ENCODE measurements at places on chromosomes 12 and 14.

DNA sequence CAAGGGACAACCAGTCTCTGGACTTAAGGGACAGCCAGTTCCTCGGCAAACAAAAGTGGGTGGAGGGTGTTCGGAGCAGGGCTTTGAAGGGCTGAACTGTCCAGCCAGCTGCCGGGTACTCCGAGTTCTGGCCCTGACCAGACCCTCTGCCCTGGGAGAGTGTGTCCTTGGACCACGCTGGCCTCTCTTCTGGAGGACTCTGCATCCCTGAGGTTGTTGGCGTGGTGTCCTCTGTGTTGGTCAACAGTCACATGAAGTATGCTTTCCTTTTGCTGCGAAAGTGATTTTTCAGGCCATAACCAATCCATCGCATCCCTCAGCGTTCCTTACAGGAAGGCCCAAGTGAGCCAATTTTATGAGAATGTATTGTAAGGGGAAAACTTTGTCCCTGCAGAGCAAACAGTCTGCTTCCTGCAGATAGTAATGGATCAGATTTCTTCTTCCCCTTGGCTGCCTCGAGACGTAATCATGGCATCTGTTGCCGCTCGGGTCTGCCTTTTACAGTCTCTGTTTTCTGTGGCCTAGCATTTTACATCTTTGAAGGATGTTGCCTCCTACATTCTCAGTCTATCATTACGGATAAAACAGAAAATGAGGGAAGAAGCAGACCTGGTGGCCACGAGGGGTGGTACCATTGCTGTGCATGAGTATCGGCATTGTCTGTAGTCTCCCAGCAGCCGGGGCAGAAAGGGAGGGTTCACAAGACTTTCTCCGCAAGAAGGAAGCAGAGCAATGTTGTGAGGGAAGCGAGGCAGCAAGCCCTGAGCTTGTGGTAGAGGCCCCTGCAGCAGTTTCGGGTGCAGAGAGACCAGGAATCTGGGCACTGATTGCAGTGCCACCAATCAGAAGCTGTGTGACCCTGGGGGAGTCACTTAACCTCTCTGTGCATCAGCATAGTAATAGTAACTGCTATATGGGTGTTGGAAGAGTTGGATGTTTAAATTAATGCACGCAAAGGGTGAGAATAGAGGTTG, 47.4 kb downstream of the SMIM41 start:
- no peak for DNase-seq

DNA sequence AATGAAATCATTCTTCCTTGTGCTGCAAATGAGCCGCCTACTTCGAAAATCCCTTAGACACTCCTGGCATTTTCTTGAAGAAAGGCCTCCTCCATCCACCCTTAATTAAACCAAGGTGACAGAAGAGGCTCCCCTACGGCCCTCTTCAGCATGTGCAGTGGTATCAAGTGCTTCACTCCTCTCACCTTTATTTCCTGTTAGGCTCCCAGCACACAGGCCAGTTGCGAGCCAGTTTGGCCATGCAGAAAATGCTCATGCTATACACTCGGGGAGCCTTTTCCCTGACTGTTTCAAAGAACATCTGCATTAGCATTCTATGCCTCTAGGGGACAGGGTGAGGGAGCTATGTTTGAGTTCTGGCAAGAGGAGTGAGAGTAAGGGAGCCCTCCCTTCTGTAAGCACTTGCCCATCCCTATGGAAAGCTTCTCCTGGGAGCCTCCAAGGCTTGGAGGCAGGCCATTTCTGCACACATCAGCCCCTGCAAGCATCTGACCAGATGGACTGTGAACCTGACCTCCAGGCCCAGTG, 291.5 kb downstream of the RPS29 start:
- no peak for DNase-seq

- DNase-seq: no peak
Observed at GRCh38 chr14:74949859-74950573, 5.4 kb downstream of the PGF start.

DNA sequence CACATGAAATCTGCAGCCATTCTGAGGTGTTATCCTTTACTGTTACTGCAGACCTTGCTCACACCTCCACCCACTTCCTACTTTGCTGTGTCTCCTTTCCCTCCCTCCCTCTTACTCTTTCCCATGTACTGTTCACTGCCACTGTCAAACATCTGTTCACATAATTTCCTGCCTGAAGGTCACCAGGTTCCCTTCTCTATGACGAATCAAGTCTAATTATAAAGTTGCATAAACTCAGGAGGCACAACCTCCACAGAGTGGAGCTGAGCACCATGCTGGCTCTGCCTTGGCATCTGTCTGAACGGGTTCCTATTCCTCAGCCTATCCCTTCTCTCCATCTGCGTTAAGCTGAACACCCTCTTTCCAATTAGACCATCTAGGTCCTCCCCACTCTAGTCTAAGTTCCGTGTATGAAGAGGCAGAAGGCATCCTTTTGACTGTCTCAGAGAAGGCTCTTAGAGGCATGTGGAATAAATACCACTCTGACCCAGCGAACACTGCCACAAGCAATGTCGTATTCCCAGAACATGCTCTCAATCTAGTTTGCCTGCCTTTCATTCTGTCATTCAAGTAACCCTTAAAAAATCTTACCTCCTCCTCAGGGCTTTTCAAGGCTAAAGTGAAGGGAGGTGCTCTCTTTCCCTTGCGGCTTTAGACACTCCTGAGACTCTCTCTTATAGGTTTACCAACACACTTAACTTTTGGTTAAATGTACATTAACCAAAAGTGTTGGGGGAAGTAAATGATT, 48.7 kb downstream of the ACADS start:
- DNase-seq: no peak

DNA sequence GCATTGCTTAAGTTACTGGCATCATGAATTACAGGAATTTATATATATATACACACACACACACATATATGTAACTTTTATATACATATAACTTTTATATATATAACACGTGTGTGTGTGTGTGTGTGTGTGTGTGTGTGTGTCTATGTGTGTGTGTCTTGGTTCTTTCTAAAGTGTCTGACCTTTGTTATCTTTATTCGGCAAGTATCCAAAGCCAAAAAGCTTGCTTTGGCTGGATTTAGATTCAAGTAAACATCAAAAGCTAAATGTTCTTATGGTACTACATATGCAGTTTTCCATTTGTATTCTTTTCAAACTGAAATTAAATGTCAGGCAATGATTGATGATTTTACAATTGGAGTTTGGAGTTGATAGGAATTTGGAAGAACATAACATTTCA, 69.9 kb downstream of the SLC16A7 start:
- DNase-seq: no peak

GRCh38 chr14:51719955-51720354, 68.2 kb downstream of the FRMD6 start:
- no peak for DNase-seq

DNA sequence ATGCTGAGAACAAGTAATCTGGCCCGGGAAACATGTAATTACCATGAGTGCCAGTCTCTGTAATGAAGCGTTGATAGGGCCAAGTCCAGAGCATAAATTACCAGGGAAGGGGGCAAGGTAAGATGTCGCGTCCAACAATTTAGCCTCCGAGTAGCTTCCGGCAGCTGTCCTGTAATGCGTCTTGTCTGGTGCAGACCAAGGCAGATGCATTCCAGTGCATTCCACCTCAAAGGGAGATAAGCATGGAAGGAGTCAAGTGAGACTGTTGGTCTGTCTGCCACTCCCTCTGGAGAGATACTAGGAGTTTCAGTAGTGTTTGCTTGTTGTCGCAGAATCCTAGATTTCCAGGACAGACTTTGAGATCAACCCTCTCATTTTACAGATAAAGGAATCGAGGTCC, 218.3 kb downstream of the AACS start:
- no peak for DNase-seq

All from SHP77 treated with DMSO at 0.1 percent for 48 hours (cell line).